SJCRH30 (cell line): ENCODE measurements at places on chromosomes 2 and 18. TPM values are rescaled to one million over a fixed set of nuclear protein-coding genes. Genes with fewer than 3 reads are reported as not detected.

DNA sequence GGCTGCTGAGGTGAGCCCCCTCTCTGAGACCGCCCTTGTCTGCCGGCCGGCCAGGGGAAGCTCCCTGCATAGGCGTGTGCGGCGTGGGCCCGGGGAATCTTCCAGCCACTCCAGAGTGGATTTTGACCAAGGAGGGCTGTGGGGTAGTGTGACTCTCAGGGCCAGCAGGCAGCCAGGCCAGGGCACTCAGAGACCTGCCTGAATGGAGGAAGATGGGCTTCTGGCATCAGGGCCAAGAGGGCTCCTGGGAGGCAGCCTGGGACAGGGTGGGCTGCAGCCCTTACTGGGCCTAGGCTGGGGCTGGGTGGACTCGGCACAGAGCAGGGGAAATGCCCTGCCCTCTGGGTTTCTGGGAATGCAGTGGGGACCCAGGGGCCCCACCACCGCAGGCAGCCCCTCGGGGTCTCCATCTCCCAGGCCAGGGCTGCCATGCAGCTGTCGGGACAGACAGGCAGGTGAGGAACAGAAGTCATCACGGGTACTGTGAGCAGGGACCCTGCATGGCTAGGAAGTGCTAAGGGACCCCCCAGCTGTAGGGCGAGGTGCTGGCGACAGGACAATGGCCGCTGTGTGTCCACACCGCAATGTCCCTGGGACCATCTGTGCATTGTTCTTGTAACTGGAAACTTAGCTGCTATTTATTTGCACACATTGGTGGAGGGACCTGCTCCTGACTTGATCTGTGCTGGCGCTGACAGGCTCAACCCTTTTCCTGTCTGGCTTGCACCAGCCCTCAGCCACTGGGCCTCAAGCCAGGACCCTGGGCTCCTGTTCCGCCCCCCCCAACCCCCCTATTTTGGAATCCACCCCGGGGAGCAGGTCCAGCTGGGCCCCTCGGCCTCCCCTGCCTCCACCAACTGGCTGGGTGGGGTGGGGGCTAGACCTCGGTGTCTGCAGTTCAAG lies 4.1 kb downstream of the PDCD1 start:
- DNase-seq = peak; percentile 78
- peaks cover 5% of the 10 kb centered on the region; the same call in 1 of the 2 replicates for H3K27me3 ChIP-seq
- H3K4me1 ChIP-seq = peaks cover 30% of the 10 kb centered on the region
- no peaks in the 10 kb centered on the region for H3K36me3 ChIP-seq

GRCh38 chr2:199988151-199988550 lies 32.8 kb downstream of the MAIP1 start:
- no peaks in the 10 kb centered on the region for H3K36me3 ChIP-seq
- H3K27me3 ChIP-seq = no peaks in the 10 kb centered on the region
- H3K27ac ChIP-seq = peak overlapping the region; percentile 91
- H3K4me1 ChIP-seq = peaks cover 60% of the 10 kb centered on the region

The GPC1 gene
- 73.9 and 78.1 TPM in 2 replicates for total RNA-seq

GRCh38 chr2:239691720-239692119 lies 290.9 kb upstream of the HDAC4 start:
- no peaks in the 10 kb centered on the region for H3K36me3 ChIP-seq
- no peaks in the 10 kb centered on the region for H3K4me1 ChIP-seq
- no peak overlapping the region for H3K27ac ChIP-seq
- no peak for DNase-seq
- H3K4me3 ChIP-seq = no peak overlapping the region

DNA sequence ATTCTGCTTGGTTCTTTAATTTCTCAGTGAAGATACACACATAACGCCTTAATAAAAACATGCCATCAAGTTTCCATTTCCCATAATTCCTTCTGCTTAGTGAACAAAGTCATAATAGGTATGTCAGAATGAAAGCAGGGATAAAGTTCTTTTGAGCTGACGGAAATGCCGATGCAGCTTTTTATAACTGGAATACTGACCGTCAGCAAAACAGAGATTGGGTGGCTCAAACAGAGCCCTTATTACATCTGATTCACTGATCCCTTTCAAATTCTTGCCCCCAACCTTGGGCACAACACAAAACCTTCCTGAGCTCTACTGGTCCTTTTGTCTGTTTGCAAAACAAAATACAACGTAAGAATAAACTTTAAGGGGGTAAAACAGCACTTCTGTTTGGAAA lies 140.4 kb downstream of the CDH2 start:
- H3K36me3 ChIP-seq = no peaks in the 10 kb centered on the region
- no peaks in the 10 kb centered on the region for H3K27me3 ChIP-seq
- no peaks in the 10 kb centered on the region for H3K4me1 ChIP-seq
- no peak for DNase-seq
- no peak overlapping the region for H3K27ac ChIP-seq
- H3K4me3 ChIP-seq = no peak overlapping the region

The SAG gene
- not detected in 2 replicates for total RNA-seq

GRCh38 chr2:80070587-80070986 lies 234.0 kb downstream of the LRRTM1 start:
- no peaks in the 10 kb centered on the region for H3K4me1 ChIP-seq
- no peak overlapping the region for H3K4me3 ChIP-seq
- no peaks in the 10 kb centered on the region; the same call in 1 of the 2 replicates for H3K27me3 ChIP-seq

The NETO1 gene
- total RNA-seq = not detected in 2 replicates

DNA sequence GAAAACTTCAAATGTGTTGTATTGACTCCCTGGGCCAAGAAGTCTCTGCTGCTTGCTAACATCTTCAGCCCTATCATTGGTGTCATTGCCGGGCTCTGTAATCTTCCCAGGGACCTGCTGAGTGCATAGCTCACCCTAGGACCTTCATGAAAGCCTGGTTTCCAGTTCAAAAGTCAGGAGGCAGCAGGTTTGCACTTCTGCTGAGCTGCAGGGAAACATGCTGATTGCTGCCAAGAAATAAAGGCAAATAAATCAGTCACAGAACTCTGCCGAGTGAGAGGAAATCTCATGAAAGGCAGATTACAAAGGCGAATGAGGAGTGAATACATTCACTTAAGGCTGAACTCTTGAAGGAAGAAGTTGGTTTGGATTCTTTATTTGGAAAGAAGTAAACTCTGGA lies 1947.6 kb upstream of the CELF4 start:
- no peak for DNase-seq
- no peak overlapping the region for H3K4me3 ChIP-seq
- H3K27ac ChIP-seq = no peak overlapping the region
- H3K36me3 ChIP-seq = no peaks in the 10 kb centered on the region

DNA sequence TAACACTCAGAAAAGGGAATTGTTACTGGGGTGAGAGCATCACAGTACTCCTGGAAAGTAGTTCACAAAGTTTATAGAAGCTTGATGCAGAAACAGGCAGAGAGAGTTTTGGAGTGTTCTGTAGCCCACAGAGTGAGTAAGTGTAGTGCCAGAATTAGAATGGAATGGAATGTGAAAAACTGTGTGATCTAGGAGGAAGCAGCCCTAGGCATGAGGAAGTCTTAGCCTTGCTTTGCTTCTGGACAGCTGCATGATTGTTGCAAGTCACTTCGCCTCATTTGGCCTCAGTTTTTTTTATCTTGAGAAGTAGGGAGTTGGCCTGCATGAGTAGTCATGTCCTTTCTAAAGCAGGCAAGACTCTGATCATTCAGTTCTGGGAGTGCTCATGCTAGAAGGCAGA lies 10.9 kb downstream of the SERPINB12 start:
- H3K4me1 ChIP-seq = peaks cover 3% of the 10 kb centered on the region; the same call in 1 of the 2 replicates
- H3K4me3 ChIP-seq = no peak overlapping the region
- no peaks in the 10 kb centered on the region for H3K27me3 ChIP-seq
- no peaks in the 10 kb centered on the region for H3K36me3 ChIP-seq

- H3K27ac ChIP-seq = no peak overlapping the region
- H3K36me3 ChIP-seq = no peaks in the 10 kb centered on the region
- no peaks in the 10 kb centered on the region for H3K4me1 ChIP-seq
- H3K4me3 ChIP-seq = no peak overlapping the region
- no peaks in the 10 kb centered on the region for H3K27me3 ChIP-seq
Observed at GRCh38 chr18:22525883-22526282, 108.2 kb upstream of the CTAGE1 start.

DNA sequence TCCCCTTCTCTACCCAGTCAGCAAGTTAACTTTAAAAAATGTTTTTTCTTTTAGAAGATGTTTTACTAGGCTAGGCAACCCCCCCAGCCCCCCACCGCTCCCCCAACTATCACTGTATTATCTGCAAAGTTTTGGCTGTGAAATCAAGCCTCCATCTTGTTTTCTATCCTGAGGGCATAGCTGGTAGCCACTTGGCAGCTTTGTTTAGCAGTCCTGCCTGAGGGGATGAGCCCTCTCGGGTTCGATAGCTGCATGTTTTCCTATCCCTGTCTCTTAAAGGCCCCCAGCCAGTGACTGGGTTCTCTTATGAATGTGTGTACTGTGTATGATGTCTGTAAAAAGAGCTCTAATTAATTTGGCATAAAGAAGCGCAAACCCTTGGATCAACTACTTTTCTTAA lies 43.4 kb downstream of the MRO start:
- H3K36me3 ChIP-seq = no peaks in the 10 kb centered on the region
- no peak overlapping the region for H3K27ac ChIP-seq

DNA sequence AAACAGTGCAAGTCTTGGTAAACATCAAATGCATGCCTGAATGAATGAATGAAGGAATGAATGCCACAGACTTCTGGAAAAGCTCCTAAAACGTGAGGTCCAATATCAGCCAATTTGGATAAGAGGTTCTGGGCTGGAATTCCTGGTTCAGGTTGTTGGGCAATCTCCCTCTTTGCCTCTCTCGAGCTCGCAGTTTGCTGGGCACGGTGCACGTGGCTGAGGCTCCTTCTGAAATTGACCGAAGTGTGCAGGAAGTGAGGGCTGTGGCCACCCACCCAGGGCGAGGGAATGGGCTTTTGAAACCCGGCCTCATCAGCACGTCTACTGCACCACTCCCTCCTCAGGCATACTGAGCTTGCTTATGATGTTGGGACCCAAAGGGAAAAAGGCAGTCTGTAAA lies 288.8 kb upstream of the HS6ST1 start:
- no peaks in the 10 kb centered on the region for H3K4me1 ChIP-seq
- H3K4me3 ChIP-seq = no peak overlapping the region
- H3K36me3 ChIP-seq = no peaks in the 10 kb centered on the region
- DNase-seq = no peak
- no peak overlapping the region for H3K27ac ChIP-seq

DNA sequence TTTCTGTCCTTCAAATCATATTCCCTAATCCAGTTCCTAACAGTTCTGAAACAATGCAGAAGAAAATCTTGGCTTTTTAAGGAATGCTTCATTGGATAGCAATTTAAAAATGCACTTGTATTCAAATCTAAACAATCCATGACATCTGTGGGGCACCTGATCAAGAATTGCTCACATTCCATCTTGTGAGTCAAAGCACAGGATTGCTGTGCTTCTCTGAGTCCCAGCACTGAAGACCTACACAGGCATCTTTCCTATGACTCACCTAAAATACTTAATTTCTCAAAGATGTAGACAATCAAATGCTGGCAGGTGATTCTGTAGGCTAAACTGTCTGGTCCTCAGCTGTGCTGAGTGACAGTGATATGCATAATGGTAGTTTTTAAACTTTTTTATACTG lies 10.1 kb upstream of the ATP8B1 start:
- H3K36me3 ChIP-seq = no peaks in the 10 kb centered on the region
- H3K4me3 ChIP-seq = no peak overlapping the region
- H3K27ac ChIP-seq = no peak overlapping the region
- DNase-seq = no peak

- no peaks in the 10 kb centered on the region for H3K27me3 ChIP-seq
- DNase-seq = no peak
- no peak overlapping the region for H3K4me3 ChIP-seq
- H3K27ac ChIP-seq = no peak overlapping the region
Observed at GRCh38 chr18:71958605-71959004, 585.5 kb downstream of the CBLN2 start.

DNA sequence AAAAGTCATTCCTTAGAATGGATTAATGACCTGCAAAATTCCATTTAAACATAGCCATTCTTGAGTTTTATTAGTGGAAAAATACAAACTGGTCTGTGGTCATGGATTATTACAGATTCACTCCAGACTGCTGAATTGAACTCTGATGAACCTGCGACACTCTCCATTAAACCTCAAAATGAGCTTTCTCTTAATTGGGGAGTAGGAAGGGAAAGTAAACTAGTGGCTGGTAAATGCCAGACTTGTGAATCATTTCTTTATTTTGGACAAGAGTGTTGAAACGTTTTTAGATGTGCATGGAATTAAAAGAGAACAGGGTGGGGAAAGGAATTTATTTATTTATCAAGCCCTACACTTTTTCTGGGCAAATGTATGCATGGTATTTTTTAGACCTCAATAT lies 321.2 kb upstream of the FANCL start:
- H3K27me3 ChIP-seq = peaks cover 16% of the 10 kb centered on the region; the same call in 1 of the 2 replicates
- no peak overlapping the region for H3K4me3 ChIP-seq
- DNase-seq = no peak

GRCh38 chr2:3147651-3148530 lies 229.7 kb downstream of the EIPR1 start:
- H3K4me1 ChIP-seq = peaks cover 34% of the 10 kb centered on the region
- H3K36me3 ChIP-seq = no peaks in the 10 kb centered on the region
- no peak overlapping the region for H3K4me3 ChIP-seq
- no peak overlapping the region for H3K27ac ChIP-seq
- no peak for DNase-seq

- H3K36me3 ChIP-seq = 0 out of 2 replicates have a peak, but pooled peaks cover 2% of the 10 kb centered on the region
- no peak overlapping the region for H3K4me3 ChIP-seq
- H3K4me1 ChIP-seq = peaks cover 14% of the 10 kb centered on the region
- H3K27ac ChIP-seq = no peak overlapping the region
- H3K27me3 ChIP-seq = no peaks in the 10 kb centered on the region
Observed at GRCh38 chr2:67646714-67647333, 249.7 kb downstream of the ETAA1 start.

The POTEI gene
- total RNA-seq = 0.25 and 0.47 TPM in 2 replicates

GRCh38 chr2:60496956-60497355 lies 56.5 kb downstream of the BCL11A start:
- H3K27me3 ChIP-seq = no peaks in the 10 kb centered on the region
- no peaks in the 10 kb centered on the region for H3K36me3 ChIP-seq
- H3K4me3 ChIP-seq = no peak overlapping the region
- H3K27ac ChIP-seq = no peak overlapping the region
- no peaks in the 10 kb centered on the region for H3K4me1 ChIP-seq

The PKP4 gene
- total RNA-seq = 58.1 and 62.8 TPM in 2 replicates

The C2orf66 gene
- 0.06 and 0.08 TPM in 2 replicates for total RNA-seq

DNA sequence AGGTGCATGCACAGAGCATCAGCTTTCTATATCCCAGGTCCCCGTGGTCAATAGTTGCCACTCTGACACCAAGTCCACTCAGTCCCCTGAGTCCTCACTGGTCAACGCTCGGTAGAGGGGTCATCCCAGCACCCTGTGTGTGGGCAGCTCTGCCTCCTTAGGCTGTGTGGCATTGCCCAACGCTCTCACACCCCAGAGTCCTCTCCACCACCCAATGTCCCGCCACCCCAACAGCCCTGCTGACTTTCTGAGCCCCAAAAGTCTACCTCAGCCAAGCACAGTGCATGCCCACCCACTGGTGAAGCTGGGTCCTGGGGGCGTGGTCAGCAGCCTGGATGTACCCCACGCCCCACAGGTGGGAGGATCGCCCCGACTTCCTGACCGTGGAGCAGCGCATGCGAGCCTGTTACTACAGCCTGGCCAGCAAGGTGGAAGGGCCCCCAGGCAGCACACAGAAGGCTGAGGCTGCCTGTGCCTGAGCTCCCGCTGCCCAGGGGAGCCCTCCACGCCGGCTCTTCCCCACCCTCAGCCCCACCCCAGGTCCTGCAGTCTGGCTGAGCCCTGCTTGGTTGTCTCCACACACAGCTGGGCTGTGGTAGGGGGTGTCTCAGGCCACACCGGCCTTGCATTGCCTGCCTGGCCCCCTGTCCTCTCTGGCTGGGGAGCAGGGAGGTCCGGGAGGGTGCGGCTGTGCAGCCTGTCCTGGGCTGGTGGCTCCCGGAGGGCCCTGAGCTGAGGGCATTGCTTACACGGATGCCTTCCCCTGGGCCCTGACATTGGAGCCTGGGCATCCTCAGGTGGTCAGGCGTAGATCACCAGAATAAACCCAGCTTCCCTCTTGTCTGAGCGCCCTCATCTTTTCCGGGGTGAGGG lies 25.9 kb downstream of the ZAP70 start:
- H3K4me3 ChIP-seq = no peak overlapping the region
- no peak overlapping the region for H3K27ac ChIP-seq
- no peaks in the 10 kb centered on the region for H3K36me3 ChIP-seq
- no peaks in the 10 kb centered on the region for H3K27me3 ChIP-seq

The PCARE gene
- 0.02 TPM in 1 of 2 replicates, not detected in the other for total RNA-seq

The CCDC141 gene
- 5.3 and 5.5 TPM in 2 replicates for total RNA-seq
